Activated naive CD4-positive, alpha-beta T cell (primary cell): ENCODE measurements at places on chromosomes 2 and 18.

- DNase-seq = no peak
These were observed 6.7 kb downstream of the ARHGEF4 start for GRCh38 chr2:130843321-130843985.

GRCh38 chr2:25698752-25699151, 25.4 kb upstream of the DTNB start:
- DNase-seq = no peak

DNA sequence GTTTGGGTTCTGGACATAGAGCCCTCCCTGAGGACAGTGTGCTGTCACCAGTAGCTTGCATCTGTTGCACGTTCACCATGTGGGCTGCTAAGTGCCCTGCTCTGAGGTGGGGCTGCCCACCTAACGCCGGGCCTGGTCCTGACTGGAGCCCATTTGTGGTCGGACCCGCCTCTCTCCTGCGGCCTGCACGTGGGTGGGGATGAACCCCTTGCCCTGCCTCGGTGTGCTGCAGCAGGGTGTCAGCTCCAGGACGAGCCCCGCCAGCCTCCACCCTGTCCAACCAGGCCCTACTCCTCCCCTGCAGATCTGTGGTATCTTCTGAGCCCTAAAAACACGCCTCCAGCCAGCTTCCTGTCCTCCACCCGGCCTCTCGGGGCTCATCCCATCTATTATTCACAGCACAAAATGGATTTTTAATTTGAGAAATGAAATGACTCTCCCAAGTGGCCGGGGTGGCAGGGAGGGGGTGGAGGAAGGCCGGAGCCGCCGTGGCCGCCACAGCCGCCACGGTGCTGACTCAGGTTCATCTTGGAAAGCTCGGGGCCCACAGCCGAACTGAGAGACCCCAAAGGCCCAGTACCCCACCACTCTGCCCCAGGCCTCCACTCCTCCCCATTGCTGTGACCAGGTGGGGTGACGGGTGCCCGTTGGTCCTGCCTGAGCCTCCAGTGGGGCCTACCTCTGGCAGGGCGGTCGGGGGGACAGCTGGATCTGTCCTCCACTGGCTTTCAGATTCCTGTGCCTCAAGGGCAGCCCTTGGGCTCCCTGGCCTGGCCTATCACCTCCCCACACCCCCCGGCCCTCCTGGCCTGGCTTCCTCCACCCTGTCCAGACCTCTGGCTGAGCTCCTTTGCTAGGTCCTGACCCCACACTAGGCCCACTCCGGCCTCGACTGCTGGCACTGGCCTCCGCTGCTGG, 2.8 kb upstream of the ECEL1 start:
- DNase-seq = no peak

DNA sequence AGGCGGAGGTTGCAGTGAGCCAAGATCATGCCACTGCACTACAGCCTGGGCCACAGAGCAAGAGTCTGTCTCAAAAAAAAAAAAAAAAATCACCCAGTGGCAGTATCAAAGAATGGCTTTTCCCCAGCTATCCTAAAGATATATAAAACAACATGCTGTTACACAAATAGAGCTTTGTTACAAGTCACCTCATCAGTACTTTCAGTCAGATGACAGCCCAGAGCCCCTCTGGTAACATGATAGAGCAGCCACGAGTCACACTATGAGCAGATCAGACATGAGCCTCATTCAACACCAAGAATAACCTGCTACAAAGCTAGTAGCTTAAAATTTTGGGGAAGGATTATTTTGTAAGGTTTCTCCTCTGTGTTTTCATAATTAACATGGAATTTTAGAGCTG, 25.2 kb downstream of the PDE11A start:
- no peak for DNase-seq

DNA sequence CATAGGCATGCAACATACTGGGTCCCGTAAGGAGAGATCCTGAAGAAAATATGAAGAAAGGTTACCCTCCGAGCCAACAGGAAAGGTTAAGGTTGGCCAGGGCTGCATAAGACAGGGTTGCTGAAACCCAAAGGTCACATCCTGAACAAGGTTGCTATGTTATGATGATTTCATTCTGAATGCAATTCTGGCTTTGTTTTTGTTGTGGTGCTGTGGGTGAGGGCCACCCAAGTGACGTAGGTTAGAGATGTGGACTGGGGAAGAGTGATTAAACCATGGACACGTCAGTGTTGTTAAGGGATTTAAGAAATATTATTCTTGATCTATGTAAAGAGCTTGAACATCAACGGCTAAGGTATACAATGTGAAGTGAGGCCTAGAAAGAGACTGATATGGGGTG, 60.0 kb downstream of the ZEB2 start:
- DNase-seq = no peak

DNA sequence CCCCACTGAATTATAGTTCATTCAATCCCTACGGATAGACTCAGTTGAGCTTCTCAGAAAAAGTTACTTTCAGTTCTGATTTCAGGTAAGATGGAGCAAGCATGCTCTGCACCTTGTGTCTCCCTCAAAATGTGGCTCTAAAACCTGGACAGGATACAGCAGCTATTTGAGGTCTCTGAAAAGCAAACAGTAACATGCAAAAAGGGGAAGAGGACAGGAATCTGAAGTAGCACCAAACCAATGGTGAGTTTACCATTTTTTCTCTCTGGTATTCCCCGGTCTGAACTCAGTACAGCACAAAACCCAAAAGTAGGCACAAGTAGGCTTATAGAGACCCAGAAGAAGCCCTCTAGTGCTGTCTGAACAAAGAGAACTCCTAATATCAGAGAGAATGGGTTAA, 34.1 kb downstream of the LANCL1 start:
- DNase-seq = no peak

GRCh38 chr18:32802591-32803451, 30.0 kb upstream of the KLHL14 start:
- no peak for DNase-seq

DNA sequence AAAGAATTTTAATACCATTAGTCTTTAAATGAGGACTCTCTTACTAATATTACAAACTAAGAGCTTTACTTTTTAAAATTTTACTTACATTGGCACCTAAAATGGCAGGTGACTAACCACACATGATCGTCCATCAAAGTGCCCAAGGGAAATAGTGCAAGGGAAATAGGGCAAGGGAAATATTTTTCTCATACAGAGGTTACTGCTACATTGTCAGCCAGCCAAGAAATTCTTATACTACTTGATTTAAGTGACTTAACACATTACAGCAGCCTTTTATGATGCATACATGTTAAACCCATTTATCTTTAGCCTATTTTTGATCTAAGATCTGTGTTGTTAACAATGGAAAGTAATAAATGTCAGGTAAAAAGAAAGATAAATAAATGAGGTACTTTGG, 587.2 kb upstream of the PKDCC start:
- DNase-seq = no peak

- DNase-seq = no peak
These were observed 602.9 kb downstream of the NYAP2 start for GRCh38 chr2:226002438-226002837.

DNA sequence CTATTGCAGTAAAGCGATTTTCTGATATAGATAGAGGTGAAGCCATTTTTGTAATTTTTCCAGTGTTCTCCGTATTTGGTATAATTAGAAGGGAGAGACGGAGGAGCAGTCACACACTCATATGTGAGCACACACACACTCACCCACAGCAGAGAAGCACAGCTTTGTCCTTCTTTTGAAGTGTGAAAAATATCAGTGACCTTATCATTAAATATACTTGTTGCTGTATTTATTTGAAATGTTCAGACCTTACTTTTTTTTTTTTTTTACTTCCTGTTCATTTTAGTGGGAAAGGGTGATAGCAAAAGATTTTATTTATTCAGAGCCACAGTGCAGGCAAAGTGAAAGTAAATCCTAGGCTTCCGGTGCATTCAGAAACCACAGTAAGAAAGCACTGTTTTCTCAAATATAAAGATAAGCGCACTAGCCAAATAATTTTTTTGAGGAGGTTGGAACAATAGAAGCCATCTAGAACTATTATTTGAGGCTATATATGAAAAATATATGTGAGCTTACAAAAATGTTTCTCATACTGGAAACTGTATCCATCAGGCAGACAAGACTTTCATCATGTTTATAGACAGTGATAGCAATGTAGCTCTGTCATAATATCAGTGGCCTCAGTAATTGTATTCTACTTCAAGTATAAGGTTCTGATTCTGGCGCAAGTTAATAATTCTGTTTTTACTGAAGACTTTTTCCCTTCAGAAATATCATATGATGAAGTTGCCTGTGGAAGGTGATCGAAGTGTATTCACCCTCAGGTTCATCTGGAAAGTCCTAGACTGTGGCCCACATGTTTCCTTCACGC, 37.2 kb downstream of the TSHZ1 start:
- no peak for DNase-seq

GRCh38 chr2:3320910-3321605, 56.6 kb downstream of the EIPR1 start:
- no peak for DNase-seq

GRCh38 chr2:67186326-67186725, 210.8 kb upstream of the ETAA1 start:
- no peak for DNase-seq

GRCh38 chr2:119536707-119537106, 7.5 kb upstream of the CFAP221 start:
- DNase-seq = no peak

- DNase-seq = peak; percentile 6
These were observed 30.4 kb downstream of the TOGARAM2 start for GRCh38 chr2:29011418-29012060.

- DNase-seq = no peak
These were observed 15.4 kb upstream of the HOXD1 start for GRCh38 chr2:176172895-176173566.

DNA sequence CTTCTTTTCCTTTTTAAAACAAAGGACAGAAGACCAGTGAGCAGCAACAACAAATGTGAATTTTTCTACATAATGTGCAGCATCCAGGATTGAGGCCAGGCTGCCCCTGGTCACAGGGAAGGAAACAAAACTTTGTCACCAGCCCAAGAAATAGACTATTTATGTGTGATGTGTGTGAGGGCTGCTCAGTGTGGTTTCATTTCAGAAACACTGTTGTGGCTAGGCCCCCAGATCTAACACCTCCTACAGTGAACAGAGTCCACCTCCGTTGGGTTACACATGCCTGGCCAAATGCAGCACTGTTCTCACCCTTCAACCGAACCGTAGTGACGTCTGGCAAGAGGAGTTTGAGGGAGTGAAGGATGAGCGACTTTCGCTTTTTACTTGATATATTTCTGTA, 146.3 kb upstream of the RIOK3 start:
- peak; percentile 6 for DNase-seq

- no peak for DNase-seq
These were observed 497.9 kb upstream of the FANCL start for GRCh38 chr2:58739033-58739432.

- DNase-seq = no peak
These were observed 73.6 kb upstream of the NCK2 start for GRCh38 chr2:105671156-105671555.

DNA sequence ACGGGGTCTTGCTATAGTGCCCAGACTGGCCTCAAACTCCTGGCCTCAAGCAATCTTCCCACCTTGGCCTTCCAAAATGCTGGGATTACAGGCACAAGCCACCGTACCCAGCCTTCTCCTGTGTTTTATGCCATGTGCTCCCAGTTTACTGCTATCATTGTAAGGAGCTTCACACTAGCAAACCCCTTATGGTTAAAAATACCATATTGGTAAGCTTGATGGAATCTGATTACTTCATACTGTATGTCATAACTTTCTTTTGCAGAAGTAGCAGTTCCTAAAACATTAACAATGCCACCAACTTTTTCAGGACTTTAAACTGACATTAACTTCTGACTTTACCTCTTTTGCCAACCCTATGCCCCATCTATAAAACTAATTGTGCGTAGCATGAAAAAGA, 36.2 kb downstream of the HAT1 start:
- DNase-seq = no peak

DNA sequence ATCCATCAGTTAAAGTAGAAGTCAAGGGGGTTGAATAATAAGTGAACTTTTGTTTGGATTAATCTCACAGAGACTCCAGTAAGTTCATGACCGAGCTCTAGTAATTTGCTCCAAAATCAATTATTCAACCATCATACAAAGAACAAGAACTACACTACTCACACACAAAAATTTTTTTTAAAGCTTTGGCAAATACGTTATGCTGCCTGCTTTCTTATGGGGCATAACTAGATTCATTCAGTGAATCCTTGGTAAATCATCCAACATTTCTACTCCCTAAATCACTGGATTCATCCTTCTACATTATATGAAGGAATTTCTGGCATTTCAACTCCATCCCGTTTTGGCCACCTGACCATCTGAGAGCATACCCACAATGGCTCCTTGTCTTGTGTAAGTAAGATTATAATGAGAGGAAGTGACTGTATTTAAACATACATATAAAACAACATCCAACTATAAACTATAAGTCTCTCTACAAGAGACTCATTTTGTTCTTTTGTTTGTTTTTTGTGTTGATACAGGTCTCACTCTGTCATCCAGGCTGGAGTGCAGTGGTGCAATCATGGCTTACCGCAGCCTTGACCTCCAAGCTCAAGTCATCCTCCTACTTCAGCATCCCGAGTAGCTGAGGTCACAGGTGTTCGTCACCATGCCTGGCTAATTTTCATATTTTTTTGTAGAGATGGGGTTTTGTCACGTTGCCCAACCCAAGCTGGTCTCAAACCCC, 144.2 kb upstream of the LRRTM4 start:
- no peak for DNase-seq

GRCh38 chr2:97740590-97741182, 27.3 kb downstream of the ZAP70 start:
- DNase-seq = no peak

DNA sequence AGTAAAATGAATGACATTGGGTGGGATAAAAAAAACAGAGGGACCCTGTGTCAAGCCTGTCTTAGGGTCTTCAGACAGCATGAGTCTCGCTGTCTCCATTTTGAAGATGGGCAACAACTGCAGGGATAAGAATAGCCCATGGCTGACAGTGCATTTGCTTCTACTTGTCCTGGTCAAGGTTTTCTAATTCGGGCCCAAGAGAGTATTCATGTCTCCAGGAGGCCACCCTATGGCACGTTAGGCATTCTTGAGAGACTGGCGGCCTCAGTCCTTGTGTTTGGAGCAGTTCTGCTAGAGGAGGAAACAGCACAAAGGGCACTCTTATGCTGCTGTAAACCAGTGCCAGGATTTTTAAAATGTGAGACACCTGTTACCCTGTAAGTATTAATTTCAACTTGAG, 9.5 kb upstream of the MYL1 start:
- no peak for DNase-seq

- DNase-seq = no peak
These were observed 678.0 kb downstream of the ZEB2 start for GRCh38 chr2:143841935-143842334.

- DNase-seq = no peak
These were observed 3.5 kb upstream of the EMILIN1 start for GRCh38 chr2:27074738-27075565.

GRCh38 chr2:241989074-241989473, 119.5 kb downstream of the RTP5 start:
- no peak for DNase-seq

GRCh38 chr2:74587664-74588277, 33.3 kb downstream of the DOK1 start:
- DNase-seq = no peak

- no peak for DNase-seq
These were observed 800.8 kb upstream of the SALL3 start for GRCh38 chr18:78178812-78179211.
